Right renal pelvis (tissue), 4 donors: ENCODE measurements at places on chromosomes 16 and 17.
A peak's percentile ranks its signal among the peaks of the same experiment; 100 is the strongest.

DNA sequence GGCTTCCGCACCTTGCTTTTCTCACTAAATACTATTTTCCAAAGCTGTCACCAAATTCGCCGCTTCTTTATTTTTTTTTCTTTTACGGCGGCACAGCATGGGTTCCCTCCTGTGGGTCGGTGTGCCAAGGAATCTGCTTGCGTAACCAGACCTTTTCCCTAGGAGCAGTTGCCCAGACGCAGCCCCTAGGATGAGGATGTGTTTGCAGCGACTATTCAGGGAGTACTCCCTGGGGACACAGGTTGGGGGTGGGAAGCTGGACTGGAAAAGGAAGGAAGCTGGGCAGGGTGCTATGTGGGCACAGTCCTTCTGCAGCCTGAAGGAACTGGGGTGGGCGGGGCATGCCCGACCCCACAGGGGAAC, 49.0 kb upstream of the ZCCHC14 start:
- no peak for DNase-seq

- peak; percentile 90 for DNase-seq
These were observed 5.2 kb downstream of the CCR7 start for GRCh38 chr17:40559954-40560591.

DNA sequence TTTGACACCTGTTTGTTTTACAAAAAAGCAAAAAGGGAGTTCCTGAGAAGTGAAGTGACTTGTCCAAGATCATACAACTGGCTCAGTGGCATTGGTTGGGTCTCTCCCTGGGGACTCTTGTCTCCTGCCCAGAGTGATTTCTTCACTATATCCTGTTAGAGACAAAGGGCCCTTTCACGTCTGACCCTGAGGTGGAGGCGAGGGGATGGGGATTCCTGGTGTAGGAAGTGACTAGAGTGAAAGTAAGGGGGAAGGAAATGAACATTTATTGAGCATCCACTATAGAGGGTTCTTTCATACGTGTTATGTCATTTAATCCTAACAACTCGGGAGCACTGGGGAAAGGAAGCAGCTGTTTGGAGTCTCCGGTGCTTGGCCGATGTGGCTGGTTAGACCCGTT, 9.0 kb downstream of the ITGB3 start:
- DNase-seq = no peak

- DNase-seq = no peak
These were observed 31.6 kb upstream of the ASIC2 start for GRCh38 chr17:33324736-33325135.

DNA sequence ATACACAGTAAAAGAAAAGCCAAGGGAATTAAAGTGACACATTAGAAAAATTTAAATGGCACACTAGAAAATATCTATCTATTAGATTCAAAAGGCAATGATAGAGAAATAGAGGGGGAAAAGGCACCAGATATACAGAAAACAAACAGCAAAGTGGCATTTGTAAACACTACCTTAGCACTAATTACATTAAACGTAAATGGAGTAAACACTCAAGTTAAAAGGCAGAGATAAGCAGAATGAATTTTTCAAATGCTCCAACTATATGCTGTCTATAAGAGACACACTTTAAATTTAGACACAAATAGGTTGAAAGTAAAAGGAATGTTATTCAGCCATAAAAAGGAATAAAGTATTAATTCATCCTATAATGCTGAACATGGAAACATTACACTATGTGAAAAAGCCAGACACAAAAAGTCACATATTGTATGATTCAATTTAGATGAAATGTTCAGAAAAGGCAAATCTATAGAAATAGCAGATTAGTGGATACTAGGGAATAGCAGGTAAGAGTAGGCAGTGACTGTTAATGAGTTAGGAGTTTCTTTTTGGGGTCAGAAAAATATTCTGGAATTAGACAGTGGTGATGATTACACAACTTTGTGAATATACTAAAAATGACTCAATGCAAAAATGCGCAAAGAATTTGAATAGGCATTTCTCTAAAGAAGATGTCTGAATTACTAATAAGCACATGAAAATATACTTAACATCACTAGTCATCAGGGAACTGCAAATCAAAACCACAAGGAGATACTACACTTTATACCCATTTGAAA, 92.4 kb downstream of the BRIP1 start:
- no peak for DNase-seq

DNA sequence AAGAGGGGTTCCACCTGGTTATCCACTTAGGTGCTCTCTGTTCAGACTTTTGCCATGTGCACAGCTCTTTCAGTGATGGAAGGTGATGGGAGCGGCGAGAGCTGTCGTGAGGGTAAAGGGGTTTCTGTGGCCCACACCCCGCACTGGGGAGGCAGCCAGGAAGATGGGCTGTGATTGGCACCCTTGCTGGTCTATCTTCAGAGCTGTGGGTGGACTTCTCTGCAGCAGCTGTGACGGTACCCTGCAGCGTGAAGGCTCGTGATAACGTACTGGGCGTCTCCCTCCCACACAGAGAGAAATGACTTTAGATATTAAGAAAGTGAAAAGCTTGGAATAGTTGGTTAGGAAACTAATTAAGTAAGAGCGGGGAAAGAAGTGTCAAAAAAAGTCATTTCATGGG, 45.8 kb downstream of the MPRIP start:
- DNase-seq = no peak

DNA sequence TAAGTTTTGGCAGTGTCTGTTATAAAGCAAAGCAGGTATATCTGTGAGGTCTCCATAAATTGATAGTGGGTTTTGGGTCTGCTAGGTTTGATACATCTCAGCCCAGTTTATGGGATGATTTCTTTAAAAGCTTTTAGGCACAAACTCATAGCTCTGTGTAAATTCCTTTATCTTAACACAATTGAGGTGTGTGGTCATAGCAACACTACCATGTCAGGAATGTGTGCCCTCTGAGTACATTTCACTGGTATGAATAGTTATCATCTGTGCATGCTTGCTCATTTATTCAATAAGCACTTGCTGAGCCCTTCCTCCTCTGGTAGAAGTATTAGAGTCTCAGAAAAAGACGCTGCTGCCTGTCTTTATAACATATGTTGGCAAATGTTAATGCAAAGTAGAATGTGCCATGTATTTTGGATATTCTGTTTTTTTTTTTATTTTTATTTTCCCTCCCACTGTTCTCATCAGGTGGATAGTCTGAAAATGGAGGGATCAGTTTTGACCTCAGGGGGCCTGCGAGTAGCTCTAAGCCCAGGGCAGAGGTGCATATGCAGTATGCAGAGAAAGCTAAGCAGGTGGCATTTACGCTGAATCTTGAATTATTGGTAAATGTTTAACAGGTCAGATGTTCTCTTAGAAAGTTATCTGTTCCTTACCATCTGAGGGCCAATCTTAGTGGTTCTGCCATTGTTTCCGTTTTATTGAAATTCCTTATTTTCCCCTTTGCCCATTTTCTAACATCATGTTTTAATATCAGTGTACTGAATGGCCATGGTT, 90.7 kb downstream of the WNT3 start:
- DNase-seq = no peak

DNA sequence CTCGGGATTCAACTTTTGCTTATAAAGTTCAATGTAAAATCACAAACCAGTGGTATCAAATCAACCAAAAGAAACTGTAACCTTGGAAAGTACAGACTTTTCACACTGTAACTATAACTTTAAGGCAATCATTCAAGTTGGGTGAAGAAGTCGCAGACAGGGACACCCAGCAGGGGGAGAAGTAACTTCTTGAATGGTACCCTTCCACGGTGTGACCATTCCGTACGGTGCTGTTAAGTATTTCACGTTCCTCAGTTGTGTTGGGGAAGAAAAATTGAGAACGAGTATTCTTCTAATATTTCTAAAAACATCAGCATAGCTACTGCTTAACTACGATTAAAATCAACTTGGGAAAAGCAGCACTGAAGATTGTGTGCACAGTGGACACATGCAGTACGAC, 55.8 kb downstream of the MYH10 start:
- DNase-seq = no peak

DNA sequence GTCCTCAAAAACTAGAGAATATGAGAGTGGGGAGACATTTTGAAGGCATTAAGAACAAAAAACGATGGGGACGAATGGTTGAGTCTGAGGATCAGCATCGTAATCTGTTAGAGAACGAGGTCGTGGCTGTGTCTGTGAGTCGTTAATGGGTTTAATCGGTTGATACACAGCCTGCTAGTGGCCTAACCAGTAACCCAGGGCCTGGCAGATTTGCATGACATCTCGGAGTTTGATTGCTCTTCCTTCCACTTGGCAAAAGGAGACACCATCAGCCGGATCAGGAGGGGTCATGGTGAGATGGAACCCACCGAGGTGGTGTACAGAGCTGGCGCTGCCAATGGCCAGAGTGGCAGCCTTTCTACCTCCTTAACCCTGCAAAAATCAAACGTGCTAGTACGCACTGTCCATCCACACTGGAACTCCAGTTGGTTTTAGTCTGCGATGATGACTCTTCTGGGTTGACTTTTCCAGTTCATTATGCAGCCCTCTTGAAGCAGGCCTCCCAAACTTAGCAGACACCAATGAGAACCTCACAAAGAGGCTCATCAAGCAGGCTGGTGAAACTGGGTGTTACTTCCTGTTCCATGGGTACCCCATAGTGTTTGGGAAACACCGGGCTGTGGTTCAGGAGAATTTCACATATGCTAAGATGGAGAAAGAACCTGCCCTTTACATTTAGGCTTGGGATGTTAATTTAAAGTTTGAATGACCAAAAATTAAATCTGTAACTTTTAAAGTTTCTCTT, 4.1 kb downstream of the HS3ST3B1 start:
- no peak for DNase-seq

GRCh38 chr17:60039114-60039846, 39.4 kb downstream of the HEATR6 start:
- DNase-seq = no peak

DNA sequence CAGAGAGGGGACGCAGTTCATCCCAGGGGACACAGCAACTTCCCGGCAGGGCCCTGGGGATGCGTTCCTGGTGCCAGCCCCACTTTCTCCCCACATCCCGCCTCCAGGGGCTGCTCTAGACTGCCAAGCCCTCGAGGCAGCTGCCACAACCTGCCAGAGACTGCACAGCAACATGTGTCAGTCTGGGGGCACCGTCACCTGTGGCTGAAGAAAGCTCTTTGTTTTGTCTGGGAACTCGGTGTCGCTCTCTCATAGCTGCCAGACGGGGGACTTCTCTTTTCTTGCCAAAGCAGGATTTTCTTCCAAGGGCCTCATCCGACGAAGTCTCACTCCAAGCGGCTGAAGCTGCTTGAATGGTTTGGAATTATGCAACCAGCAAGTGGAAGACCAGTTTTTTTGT, 43.7 kb downstream of the COTL1 start:
- no peak for DNase-seq

DNA sequence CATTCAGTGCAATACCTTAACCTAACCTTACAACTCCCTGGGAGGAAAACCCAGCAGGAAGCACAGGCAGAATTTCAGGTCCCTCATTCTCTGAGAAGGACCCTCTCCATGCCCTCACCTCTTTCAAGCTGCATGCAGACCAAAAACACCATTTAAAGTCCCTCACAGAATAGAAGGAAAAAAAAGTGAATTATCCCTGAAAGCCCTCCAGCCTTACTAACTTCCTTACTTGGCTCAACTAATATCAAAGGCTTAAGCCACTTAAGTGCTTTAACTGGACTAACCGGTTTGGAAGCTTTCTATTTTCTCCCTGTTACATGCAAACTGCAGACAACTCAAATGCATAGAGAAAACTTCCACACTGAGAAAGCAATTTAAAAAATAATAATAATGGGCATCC, 60.5 kb downstream of the ADAMTS18 start:
- DNase-seq = no peak

DNA sequence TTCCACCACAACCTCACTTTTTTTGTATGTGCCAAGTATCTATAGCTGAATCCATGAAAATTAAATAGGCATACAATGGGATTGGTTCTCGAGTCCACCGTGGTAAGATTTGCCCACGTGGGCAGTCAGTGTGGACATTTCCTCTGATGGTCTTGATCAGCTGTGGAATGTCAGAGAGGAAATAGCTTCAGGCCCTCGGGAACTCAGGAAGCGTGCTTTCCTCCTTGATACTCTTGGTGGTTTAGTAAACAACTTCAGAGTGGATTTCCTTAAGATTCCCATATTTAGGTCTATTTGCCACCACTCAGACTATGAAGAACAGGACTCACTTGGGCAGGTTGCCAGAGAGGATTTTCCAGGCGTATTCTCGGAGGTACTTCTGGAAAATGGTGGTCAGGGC, 152.5 kb downstream of the VPS53 start:
- DNase-seq = no peak

DNA sequence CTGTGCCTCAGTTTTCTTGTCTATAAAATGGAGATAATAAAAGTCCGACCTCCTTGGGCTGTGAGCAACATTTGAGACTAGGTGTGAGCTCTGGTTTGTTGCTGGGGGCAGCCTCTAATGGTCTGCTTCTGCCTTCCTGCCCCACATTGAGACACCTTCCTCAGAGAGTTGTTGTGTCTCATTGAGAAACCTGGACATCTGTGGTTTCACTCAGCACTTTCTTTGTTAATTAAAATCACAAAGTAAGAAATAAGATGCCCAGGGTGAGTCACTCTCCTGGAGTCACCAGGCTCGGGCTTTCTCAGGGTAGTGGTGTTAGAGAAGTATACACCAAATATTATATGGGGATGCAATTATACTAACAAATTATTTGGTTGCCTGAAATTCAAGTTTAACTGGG, 389.2 kb upstream of the SALL1 start:
- DNase-seq = no peak

DNA sequence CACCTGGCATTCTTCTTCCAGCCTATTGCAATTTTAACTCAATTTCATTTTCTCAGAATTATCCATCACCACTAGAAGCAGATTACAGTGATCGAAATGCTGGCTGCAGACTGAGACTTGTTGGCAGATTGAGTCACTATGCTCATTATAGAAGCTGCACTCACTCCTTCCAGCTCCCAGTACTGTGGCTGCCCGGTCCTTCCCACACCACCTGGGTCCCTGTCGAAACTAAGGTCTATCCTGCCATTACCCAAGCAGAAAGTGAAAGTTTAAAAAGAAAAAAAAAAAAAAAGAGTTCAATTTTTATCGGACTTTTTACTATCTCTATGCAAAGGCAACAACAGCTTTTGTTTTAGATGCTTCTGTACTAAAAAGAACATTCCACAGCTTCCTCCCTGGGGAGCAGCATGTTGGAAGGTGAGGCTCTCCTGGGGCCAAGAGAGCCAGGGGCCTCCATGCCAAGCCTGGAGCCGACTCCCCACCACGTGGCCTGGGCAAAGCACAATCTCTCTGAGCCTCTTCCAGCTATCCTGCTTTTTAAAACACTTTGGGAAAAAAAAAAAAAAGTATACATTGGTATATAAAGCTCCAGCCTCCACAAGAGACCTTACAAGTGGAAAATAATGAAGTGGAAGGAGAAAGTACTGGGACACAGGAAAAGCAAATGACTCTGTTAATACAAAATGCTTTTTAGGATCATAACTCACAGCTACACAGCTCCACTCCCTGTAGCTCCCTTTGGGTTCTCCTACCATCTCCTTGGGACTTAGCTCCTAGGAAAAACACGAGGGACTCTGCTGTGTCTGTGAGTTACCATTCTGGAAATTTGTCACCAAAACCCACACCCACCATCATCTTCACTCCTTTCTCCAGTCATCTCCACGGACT, 77.8 kb downstream of the USP31 start:
- no peak for DNase-seq

DNA sequence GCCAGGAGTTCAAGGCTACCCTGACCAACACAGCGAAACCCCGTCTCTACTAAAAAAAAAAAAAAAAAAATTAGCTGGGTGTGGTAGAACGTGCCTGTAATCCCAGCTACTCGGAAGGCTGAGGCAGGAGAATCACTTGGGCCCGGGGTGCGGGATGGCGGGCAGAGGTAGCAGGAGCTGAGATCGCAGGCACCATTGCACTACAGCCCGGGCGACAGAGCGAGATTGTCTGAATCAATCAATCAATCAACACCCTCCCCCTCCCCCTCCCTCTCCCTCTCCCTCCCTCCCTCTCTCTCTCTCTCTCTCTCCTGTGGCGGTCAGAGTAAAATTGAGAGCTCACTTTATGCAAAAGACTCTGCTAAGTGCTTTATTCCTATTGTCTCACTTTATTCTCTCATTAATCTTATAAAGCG, 1.2 kb downstream of the HSDL1 start:
- no peak for DNase-seq
